ENCODE measurements at places on chromosomes 11 and 22.

GRCh38 chr11:103596315-103596714 lies 440.1 kb upstream of the DDI1 start:
- no peak for DNase-seq

- DNase-seq = no peak
Measured at GRCh38 chr11:16784097-16784496, 45.6 kb downstream of the C11orf58 start.

GRCh38 chr11:19559746-19560145 lies 152.9 kb upstream of the NAV2 start:
- no peak for DNase-seq

DNA sequence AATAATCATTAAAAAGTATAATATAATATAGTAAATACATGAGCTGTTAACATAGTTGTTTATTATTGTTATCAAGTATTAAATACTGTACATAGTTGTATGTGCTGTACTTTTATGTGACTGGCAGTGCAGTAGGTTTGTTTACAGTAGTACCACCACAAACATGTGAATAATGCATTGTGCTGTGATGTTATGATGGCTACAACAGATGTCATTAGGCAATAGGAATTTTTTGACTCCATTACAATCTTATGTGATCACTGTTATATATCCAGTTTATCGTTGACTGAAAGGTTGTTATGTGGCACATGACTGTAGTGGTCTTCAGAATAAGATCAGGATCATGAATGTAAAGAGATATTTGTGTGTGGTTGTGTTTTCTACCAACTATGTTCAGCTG lies 577.8 kb downstream of the JRKL start:
- no peak for DNase-seq

DNA sequence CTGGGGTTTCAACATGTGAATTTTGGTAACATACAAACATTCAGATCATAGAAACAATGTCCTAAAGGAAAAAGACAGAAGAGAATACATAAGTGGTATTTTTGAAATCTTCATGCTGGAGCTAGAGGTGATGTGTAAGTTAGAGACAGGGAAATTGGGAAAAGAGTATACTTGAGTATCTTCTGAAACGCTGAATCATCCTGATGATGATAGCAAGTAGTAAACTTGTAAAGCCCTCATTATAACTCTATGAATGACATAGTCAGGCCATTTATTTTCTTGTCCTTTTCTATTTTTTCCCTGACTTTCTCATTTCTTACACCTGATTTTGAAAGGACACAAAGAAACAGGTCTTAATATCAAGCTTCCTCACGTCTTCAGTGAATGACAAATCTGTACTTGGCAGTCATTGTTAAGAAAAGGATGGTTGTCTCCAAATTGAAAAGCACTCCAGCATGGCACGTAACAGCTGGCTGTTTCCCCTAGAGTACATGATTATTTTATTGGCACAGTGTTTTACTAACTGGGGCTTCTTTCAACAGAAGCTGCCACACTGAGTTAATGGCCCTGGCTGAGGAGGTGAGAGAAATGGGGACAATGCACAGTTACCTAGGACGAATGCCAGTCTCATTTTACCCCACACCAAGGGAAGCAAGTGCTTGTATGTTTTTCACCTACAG lies 140.7 kb upstream of the CTSC start:
- no peak for DNase-seq

DNA sequence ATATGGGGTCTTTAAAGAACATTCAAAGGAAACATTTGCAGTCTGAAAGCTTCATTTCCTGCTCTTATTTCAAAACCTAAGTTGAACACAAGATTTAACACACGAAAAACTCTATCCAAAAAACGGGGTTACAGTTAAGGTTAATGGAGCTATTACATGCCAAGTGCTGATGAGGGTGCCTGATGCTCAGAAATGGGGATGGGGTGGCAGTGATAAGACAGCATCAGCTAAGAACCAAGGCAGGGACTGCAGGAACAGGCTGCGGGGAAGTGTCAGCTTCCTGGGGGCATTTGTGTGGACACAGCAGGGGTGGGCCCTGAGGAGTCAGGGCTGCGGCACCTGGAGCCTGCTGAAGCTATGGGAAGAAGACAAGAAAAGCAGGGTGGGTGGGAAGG lies 12.2 kb downstream of the DGCR2 start:
- DNase-seq = no peak

GRCh38 chr11:71251761-71252268 lies 562 bp downstream of the SHANK2 start:
- DNase-seq = no peak

GRCh38 chr11:20839231-20839630 lies 169.8 kb downstream of the NELL1 start:
- DNase-seq = no peak

GRCh38 chr22:35524966-35525686 lies 15.5 kb upstream of the RASD2 start:
- DNase-seq = no peak

DNA sequence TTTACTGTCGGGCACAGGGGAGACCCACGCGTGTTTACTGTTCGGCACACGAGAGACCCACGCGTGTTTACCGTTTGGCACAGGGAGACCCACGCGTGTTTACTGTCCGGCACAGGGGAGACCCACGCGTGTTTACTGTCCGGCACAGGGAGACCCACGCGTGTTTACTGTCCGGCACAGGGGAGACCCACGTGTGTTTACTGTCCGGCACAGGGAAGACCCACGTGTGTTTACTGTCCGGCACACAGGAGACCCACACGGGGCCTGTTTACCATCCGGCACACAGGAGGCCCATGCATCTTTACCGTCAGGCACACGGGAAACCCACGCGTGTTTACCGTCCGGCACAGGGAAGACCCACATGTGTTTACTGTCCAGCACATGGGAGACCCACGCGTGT lies 525.1 kb downstream of the BRD1 start:
- peak; percentile 68 for DNase-seq

- no peak for DNase-seq
Measured at GRCh38 chr11:15851051-15851498, 505.3 kb downstream of the SOX6 start.

- no peak for DNase-seq
Measured at GRCh38 chr11:95652002-95652472, 137.5 kb downstream of the FAM76B start.

DNA sequence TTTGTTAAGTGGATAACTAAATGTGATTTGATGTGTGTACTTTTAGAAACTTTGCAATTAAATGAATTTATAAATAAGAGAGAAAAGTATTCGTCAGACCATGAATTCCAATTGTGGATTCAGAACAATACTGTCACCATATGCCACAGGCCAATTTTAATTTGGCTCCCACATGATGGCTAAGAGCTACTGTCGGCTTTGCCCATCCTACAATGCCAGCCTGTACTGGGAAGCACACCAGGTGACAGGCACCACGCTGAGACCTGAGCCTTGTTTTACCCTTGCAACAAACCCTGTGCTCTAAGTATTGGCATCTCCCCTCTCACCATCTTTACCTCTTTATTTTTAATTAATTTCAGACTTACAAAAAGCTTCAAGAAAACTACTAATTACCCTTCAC lies 14.0 kb downstream of the RAB30 start:
- no peak for DNase-seq

- no peak for DNase-seq
Measured at GRCh38 chr11:75408957-75409219, 9.6 kb downstream of the RPS3 start.

DNA sequence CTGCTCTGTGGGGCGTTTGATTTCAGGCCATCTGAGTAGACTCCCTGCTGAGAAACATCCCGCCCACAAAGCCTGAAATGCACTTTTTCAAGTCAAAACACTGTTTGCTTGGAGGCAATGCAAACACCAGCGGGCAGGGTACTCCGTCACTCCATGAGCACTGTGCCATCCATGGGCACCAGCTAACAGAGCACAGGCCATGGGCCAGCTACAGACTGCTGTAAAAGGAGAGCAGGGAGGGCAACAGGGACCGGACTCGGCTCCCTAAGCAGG lies 16.6 kb upstream of the EFCAB6 start:
- DNase-seq = no peak

Data from osteocyte (in vitro differentiated cells).